SK-N-SH (cell line): ENCODE measurements at places on chromosomes 6 and 20.
A peak's percentile ranks its signal among the peaks of the same experiment; 100 is the strongest.

DNA sequence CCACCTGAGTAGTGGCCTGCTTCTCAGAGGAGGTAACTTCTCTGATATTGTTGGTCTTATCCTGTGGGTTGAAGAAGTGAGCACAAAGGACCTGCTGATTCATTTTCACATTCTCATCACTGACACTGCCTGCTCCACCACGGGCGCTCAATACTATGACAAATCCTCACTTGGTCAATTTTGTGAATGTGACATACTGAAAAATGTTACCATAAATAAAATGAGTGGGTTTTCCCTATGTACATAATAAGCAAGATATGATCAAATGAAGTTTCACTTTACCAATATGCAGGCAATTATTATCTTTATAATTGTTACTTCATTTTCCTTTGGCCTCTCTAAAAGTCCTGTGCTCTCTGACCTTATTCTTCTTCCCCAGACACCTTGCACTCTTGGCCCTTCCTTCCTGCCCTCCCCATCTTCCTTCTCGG, 71.5 kb upstream of the RIPOR2 start:
- DNase-seq = no peak

DNA sequence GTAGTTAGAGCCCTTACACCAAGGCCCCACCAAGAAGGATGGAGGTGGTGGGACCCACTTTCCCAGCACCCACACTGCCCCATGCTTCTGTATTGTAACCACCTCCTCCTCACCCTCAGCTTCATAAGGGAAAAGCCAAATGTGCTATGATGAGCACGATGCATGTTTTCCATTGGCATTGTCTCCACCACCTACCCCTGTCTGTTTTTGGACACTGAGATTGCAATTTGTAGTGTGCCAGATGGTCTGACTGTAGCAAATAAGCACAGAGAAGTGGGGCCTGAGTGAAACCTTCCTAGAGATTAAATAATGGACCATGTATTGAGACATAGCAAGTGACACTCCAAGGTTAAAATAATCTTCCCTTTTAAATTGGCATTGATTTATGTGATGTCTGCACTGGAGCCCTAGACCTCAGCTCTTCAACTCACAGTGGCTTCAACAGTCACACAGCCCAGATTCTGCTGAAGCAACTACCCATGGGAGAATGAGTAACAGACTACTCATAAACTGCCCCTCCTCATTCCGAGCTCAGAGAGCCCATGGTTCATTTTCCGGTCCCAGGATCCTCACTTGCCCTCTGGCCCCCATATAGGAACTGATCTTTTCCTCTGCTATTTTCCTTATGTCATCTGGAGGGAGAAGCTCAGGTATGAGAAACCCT, 177.9 kb downstream of the COL9A1 start:
- DNase-seq = no peak

DNA sequence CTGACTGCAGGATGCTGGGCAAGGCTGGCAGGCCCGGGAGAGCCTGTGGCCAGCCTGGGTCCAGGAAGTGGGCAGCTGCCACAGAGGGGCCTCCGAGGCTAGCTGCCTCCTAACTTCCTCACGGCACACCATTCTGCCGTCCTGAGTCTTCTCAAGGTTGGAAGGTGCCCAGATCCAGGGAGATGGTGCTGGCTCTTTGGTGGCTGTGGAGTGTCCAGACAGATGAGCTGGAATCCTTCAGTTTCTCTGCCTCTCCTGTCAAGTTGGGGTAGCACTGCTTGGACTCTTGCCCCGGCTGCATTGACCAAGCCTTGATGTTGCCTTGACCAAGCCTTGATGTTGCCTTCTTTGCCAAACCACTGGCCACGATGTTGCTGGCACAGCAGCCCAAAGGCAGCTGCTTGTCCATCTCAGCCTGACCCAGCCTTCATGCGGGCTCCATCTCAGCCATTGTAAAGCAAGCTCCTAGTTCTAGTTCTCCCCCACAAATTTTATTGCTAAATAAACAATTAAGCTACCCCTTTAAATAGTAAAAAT, 75.1 kb upstream of the AFDN start:
- no peak for DNase-seq

- DNase-seq = peak; percentile 47
Observed at GRCh38 chr6:41372832-41373626, 37.6 kb downstream of the NCR2 start.

- DNase-seq = no peak
Observed at GRCh38 chr20:35582131-35582530, 33.5 kb upstream of the SPAG4 start.
